CD4-positive, alpha-beta T cell treated with Interleukin-10 for 1 hour (primary cell): ENCODE measurements at places on chromosomes 16 and 17.

- DNase-seq: no peak
Observed at GRCh38 chr17:5638596-5638995, 54.3 kb upstream of the NLRP1 start.

- no peak for DNase-seq
Observed at GRCh38 chr17:48912476-48912875, 4.3 kb downstream of the UBE2Z start.

GRCh38 chr17:41777574-41778188 is 8.8 kb downstream of the JUP start:
- no peak for DNase-seq

- DNase-seq: no peak
Observed at GRCh38 chr16:79195938-79196337, 404.6 kb downstream of the MAF start.

- DNase-seq: no peak
Observed at GRCh38 chr17:72631568-72631948, 460.9 kb downstream of the SLC39A11 start.

DNA sequence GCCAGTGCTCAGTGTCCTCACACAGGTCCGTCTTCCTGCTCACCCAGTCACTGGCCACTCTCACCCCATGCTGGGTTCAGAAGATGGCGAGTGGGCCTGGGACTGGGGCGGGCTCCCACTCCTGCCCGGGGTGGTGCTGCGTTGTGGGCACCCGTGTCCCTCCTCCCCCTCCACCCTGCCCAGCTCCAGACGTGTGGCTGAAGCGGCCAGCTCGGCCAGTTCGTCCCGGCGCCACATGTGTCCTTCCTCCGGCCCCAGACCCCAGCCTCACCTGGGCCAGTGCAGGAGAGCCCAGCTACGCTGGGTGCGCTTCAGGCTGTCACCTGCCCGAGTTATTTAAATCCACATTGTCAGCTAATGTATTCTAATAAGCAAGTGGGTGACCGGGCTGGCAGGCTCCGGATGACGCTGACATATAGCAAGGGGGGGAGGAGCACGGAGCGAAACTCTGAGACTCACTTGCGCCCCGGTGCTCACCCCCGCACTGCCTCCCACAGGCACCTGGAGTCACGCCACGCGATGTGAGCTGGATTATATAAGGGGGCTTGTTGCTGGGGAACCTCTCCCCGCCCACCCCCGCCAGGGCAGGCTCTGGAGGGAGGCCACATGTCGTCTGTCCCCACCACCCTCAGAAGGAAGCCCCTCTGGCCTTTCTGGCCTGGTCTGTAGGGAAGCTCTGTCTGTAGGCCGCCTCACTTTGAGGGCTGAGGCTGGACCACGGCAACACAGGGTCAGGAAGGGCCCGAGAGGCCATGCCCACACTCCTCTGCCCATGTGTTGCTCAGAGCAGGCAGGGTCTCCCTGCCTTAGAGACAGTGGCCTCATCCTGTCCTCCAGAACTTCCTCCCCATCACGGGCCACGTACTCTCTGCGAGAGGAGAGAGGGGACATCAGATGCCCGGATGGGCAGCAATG is 7.1 kb upstream of the BAIAP2 start:
- no peak for DNase-seq

- no peak for DNase-seq
Observed at GRCh38 chr16:54210452-54211125, 76.0 kb downstream of the IRX3 start.

DNA sequence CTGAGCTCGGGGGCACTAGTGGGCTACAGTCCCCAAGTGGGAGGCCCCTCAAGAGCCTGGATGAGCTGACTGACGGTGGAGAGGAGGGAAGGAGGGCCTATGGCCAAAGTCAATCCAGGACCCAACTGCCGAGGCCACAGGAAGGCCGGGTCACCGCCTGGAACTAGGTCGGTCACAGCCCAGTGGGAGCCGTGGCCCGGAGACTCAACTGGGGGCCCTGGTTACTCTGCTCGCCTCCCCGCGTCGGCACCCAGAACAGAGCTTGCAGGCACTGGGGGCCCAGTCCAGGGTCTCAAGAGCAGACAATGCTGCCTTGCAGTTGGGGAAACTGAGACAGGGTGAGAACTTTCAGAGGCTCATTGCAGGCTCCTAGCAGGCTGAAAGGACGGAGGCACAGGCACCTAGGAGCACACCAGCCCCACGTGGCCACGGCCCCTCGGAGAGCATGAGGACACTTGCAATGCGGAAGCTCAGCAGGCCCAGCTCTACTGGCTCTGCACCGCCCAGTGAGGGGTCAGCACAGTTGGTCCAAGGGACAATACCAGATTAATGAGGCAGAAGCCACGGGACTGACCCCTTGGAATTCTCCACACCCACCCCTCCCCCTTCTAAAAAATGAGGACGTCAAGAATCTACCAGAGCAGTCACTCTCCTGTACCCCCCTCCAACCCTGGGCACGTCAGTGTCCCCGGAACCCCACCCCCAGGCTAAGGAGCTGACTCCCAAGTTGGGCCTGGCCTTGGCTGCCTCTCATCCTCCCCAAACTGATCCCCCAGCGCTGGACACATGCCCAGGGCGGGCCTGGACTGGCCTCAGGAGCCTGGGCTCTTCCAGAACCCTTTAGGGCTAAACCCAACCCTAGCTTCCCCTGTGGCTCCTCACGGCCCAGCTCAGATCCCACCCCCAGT is 2.2 kb downstream of the HS3ST6 start:
- DNase-seq: no peak

DNA sequence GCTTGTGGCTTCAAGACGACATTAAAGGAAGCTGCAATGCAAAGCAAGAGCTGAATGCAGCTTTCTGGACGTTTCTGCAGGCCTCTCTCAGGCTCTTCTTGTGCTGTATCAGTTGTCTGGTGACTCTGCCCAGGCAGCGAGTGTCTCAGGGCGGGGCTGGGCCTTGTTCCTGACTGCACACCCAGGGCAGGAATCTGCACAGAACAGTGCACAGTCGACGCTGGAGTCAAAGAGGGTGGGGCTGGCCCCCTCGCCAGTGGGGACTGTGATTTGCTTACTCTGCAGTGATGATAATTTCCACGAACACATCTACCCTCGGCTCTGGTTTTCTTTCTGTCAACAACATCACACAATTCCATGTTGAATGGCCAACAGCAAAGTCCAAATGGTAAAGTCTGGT is 60.7 kb downstream of the IRF8 start:
- no peak for DNase-seq

DNA sequence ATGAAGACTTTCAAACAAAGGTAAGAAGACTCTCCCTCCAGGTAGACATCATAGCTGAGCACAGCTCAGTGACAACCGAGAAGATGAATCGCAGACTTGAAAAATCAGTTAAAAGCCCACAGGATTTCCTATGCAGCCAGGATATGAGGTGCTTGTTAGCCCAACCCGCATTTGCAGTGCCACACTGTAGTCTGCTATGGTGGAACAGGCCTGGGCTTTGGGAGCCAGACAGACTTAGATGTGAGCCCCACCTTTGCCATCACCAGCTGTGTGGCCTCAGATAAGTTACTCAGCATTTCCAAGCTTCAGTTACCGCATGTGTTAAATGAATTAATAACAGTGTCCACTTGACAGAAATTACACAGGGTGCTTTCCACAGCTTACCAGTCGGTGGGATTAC is 204.4 kb upstream of the HS3ST3A1 start:
- no peak for DNase-seq

GRCh38 chr17:80833952-80834892 is 157.4 kb upstream of the CHMP6 start:
- DNase-seq: no peak

- DNase-seq: no peak
Observed at GRCh38 chr17:46025510-46026165, 26.6 kb downstream of the STH start.

DNA sequence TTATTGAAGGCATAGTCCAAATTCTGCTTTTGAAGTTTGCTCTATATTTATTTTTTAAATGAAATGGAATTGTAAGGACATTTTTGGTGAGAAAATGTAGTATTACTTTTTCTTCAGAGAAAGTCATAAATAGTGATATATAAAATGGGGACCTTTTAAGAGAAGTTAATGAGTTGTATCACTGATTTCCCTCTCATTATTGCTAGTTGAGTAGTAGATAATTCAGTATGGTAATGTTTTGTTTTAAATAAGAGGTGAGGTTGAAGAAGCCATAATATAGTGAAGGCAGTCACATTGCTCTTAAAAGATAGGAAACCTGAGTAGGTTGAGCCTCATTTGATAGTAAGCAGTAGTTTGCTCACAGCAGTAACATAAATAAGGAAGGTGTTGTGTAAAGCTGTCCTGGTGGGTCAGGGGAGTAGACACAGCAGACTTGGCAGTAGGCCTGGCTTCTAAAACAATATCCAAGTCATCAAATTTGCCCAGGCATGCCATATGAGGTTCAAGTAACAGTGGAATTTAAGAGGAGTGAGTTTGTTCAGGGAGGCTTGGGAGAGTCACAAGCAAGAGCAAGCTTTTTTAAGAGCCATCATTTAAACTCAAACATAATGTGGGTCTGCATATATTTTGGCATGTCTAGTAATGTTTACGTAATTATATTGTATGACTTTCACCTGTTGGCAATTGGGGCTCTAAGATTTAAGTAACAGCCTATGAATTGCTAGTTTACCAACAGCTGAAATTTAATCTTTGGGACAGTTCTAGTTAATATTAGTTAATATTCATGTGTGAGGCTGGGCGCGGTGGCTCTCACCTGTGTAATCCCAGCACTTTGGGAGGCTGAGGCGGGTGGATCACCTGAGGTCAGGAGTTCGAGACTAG is 6.5 kb downstream of the NFATC3 start:
- no peak for DNase-seq

- DNase-seq: no peak
Observed at GRCh38 chr16:50522324-50522723, 25.9 kb upstream of the NKD1 start.

DNA sequence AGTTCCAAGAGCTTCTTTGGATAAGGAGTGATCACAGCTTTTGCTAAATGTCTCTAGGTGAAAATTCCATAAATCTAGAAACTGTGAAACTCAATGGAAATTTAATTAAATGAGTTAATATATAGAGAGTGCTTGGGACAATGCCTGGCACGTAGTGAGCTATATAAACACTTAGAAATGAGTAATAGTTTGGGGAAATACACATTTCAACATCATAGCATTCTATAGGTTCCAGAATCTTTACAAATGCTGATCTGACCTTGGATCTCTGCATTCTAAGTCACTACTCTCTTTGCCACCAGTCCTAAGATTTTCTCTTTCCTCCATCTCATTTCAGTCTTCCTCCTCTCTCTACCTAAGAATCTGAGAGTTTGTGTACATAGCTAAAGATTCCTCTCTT is 175.6 kb downstream of the SOX9 start:
- DNase-seq: no peak

GRCh38 chr17:68103148-68103547 is 67.6 kb downstream of the KPNA2 start:
- DNase-seq: no peak
